SK-MEL-5 (cell line): ENCODE measurements at places on chromosomes 4 and X.
A peak's percentile ranks its signal among the peaks of the same experiment; 100 is the strongest.

- DNase-seq, result no peak
Measured at GRCh38 chrX:143429131-143429530, 88.1 kb downstream of the SPANXN3 start.

DNA sequence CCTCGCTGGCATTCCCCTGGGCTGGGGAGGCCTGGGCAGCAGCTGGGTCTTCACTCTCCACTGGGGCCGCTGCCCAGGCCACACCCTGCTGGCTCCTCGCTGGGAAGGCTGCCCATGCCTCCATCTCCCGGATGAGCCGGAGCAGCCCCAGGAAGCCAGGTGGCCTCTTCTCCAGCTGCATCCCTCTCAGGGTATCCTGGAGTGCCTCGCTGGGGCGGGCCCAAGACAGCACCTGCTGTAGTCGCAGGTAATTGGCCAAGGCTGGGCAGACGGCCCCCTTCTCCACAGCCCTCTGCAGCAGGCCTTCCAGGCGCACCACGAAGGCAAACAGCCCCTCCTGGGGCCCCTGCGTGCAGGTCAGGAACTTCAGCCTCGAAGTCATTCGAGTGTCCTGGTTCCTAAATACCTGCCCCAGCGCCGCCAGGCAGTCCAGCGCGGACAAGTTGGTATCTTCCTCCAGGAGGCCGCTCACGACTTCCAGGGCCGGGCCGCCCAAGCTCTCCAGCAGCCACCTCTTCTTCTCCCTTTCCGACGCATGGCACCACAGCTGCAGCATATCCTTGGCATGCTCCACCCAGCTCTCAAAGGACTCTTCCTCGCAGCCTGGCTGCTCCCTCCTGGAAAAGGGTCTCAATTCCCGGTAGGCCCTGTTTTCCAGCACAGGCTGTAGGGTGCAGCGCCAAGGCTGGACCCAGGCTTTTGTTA is 3.7 kb downstream of the PNMA6E start:
- DNase-seq, result no peak

- DNase-seq, result peak; percentile 52
Measured at GRCh38 chr4:90419124-90419711, 292.0 kb downstream of the CCSER1 start.

GRCh38 chr4:152659806-152660205 is 20.0 kb downstream of the TMEM154 start:
- no peak for DNase-seq

DNA sequence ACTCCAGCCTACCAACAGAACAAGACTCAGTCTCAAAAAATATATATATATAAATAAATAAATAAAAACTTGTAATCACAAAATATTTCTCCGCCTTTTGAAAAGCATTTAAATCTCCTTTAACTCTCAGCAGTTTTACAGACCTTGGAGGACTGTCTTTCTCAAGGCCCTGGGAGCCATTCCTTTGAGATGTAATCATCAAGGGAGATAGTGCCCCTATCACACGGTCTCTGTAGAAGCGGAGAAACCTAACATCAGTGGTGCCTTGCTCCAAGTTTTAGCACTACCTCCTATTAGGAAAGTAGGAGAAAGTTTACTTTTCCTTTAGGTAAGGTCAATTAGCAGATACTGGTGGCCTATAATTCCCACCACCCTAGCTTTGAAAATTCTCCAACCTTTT is 58.5 kb downstream of the ANTXR2 start:
- no peak for DNase-seq

DNA sequence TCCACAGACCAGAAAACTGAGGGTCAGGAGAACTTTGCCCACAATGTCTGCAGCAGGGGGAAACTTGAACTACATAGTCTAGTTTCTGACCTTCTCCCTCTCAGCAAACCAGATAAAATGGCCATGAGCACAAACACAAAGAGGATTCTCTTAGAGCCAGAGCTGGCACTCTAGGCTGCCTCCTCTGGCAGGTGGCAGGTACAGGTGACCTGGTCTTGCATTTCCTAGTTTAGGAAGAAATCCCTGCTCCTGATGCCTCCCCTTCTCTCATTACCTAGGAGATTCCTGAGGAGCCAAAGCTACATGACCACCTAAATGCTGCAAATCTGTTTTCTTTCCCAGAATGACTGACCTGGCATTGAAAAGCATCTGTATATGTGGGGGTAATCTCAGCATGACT is 45.1 kb downstream of the ARHGEF9 start:
- DNase-seq, result no peak

DNA sequence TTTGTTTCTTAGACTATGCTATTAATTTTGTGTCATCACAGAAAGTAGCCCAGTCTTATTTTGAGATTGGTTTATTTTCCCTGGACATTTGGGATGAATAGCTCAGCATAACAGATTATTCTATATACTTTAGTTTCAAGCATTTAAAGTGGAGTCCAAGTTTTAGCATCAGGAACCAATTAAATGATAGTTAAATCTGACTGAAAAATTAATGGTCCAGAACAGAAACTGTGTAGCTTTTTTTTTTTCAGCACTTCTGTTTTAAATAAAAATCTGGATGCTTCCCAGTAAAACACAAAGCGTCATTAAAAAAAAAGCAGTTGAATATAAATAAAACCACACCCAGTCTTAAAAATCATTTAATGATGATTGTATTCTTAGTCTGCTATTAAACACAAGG is 59.4 kb upstream of the PITX2 start:
- DNase-seq, result no peak

DNA sequence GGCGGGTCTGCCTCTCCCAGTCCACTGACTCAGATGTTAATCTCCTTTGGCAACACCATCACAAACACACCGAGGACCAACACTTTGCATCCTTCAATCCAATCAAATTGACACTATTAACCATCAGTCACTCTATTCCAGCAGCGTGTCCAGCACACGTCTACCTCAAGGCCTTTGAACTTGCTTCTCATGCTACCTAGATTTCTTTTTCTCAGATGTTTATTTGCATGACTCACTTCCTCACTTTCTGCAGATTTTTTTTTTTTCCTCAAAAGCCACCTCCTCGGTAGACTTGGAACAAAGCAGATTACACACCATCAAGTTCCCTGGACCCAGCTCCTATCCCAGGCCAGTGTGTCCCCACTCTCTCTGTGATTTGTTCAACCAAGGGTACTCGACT is 49.5 kb downstream of the SUPT20HL2 start:
- DNase-seq, result no peak

- DNase-seq, result no peak
Measured at GRCh38 chrX:71195964-71196649, 26.9 kb upstream of the GJB1 start.

DNA sequence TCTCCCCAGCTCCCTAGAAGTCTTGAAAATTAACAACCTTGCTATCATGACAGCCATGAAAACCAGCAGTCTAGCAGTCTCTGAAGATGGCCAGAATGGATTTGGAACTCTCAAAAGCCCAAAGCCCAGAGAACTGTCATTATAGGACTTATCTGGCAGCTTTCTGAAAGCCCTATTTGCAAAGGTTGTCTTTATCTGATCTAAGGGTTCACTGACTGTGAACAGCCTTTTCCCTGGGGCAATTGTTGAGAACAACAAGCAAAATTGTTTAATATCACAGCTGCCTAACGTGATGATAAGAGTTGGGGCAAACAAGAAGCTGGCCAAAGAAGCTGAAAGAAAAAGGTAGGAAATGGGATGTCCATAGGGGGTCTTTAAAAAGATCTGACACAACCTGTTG is 20.9 kb upstream of the KLHL8 start:
- peak; percentile 65 for DNase-seq

DNA sequence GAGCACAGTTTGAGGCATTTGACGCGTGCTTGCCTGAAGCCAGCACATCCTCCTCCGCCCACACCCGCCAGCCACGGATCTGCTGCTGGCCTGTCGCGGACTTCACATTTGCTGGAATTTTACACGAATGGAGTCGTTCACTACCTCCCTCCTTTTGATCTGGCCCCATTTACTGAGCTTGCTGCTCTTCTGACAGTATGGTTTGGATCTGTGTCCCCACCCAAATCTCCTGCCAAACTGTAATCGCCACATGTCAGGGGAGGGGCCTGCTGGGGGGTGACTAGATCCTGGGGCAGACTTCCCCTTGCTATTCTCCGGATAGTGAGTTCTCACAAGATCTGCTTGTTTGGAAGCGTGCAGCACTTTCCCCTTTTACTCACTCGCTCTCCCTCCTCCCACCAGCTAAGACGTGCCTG is 19.9 kb upstream of the CPLX1 start:
- DNase-seq, result no peak

DNA sequence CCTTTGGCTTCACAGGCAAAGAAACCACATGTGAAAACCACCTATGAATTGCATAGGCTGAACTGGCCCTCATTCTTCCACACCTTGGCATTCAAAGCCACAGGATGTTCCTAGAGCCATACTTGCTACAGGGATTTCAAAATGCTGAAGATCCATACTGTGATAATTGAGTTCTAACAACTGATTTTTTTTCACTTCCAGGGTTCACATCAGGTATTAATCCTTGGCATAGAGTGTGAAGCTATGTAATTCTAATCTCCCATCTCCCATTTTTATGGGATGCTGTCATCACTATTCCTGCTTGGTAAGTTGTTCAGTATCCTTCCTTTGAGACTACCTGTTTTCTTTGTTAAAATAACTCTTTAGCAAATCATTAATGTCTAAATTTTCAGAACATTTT is 1569.2 kb upstream of the ADGRL3 start:
- DNase-seq, result no peak

GRCh38 chr4:147799986-147800555 is 68.2 kb downstream of the ARHGAP10 start:
- no peak for DNase-seq

DNA sequence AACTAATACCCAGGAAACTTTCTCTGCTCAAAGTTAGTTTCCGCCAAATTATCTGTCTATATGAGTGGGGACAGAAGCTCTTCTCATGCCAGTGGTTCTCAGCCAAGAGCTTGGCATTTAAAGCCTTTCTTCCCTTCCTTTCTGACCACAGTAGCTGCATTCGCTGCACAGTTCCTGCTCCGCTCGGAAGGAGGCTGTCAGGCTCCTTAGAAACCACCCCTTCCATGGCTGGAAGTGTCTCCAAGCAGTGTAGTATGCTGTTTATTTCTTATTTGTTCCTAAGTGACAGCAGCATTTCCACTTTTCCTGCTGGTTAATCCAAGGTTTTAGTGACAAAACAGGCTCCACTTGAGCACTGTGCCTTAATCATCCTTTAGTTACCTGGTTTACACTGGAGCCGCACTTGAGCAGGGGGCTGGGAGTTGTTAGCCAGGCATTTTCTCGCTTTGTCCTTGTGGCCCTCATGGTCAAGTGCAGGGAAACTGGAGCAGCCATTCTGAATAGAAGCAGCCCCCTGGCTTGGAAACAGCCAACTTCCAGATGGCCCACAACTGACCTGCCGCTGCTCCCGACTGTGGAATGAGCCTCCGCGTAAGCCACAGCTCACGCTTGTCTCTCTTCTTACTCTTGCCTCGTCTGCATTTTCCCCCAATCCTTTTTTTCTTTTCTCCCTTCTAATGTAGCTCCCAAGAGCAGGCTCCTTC is 739.4 kb upstream of the TENM3 start:
- peak; percentile 6 for DNase-seq

GRCh38 chr4:88320224-88320779 is 35.9 kb upstream of the PPM1K start:
- no peak for DNase-seq

- DNase-seq, result no peak
Measured at GRCh38 chr4:108965016-108965415, 202.2 kb upstream of the ETNPPL start.

GRCh38 chr4:132059227-132059626 is 1089.9 kb upstream of the PCDH10 start:
- DNase-seq, result no peak

DNA sequence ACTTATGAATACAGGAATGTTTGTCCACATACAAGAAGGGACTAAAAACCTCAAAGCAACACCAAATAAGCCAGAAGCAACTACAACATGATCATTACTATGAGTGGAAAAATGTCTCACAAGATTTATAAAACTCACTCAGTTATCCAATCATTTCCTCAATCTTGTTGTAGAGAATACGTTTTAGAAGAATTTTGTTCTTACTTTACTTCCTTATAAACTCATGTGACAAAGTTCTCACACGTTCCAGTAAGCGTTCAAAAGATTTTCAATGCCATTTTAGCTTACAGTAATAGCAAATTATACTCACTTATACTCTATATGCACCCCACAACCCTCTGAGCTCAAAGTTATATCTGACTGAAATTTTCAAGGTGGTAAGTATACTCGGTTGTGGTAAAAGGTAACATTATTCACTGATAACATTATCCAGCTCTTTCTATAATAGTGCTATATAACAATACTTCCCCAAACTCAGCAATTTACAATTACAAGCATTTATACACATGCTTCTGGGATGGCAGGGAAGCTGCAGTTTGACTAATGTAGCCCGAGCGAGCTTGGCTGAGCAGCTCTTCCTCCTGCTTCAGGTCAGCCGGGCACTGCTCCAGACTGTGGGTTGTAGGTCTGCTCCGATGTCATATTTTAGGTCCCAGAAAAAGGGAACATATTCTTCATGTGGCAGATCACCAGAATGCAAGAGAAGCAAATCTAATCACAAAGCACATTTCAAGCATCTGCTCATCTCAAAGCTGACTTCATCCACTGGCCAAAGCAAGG is 226.3 kb downstream of the RCHY1 start:
- DNase-seq, result no peak

DNA sequence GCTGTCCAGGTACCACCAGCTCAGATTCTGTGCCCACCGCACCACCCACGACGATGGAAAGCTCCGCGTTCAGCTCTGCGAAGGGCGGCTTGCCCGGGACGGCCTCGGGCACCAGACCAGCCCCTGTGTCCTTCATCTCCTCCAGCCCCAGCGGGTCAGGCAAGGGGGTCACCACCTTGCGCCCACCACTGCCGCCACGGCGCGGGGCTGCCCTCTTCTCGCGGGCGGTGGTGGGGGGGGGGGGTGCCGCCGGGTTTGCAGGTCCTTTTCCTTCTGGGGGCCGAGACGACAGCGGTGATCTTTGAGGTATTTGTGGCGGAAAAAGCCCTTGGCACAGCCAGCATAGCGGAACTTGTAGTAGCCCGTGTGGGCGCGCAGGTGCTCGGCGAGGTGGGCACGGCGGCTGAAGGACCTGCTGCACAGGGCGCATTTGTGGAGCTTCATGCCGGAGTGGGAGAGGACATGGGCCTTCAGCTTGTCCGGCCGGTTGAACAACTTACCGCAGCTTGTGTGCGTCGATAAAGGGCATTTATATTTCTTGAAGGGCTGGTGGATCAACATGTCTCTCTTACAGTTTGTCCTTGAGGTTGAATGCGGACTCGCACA is 50.9 kb downstream of the CFAP299 start:
- no peak for DNase-seq
